ENCODE measurements at places on chromosomes 6 and 20.
A peak's percentile ranks its signal among the peaks of the same experiment; 100 is the strongest.

- peaks cover 49% of the 10 kb centered on the region for H3K4me1 ChIP-seq
- H3K36me3 ChIP-seq, result no peaks in the 10 kb centered on the region
- no peaks in the 10 kb centered on the region for H3K27me3 ChIP-seq
- peak overlapping the region; percentile 85 for H3K27ac ChIP-seq
Measured at GRCh38 chr6:22448291-22448711, 121.1 kb upstream of the HDGFL1 start.

- H3K27me3 ChIP-seq, result no peaks in the 10 kb centered on the region
- peak; percentile 79 for DNase-seq
- no peak overlapping the region for H3K27ac ChIP-seq
- peaks cover 4% of the 10 kb centered on the region for H3K4me1 ChIP-seq
Measured at GRCh38 chr6:3773678-3774298, 22.3 kb upstream of the PXDC1 start.

- peak overlapping the region; percentile 5 for H3K27ac ChIP-seq
- H3K27me3 ChIP-seq, result no peaks in the 10 kb centered on the region
- no peaks in the 10 kb centered on the region for H3K36me3 ChIP-seq
- peaks cover 18% of the 10 kb centered on the region for H3K4me1 ChIP-seq
- H3K4me3 ChIP-seq, result no peak overlapping the region
Measured at GRCh38 chr6:1903780-1904465, 294.2 kb downstream of the FOXC1 start.

DNA sequence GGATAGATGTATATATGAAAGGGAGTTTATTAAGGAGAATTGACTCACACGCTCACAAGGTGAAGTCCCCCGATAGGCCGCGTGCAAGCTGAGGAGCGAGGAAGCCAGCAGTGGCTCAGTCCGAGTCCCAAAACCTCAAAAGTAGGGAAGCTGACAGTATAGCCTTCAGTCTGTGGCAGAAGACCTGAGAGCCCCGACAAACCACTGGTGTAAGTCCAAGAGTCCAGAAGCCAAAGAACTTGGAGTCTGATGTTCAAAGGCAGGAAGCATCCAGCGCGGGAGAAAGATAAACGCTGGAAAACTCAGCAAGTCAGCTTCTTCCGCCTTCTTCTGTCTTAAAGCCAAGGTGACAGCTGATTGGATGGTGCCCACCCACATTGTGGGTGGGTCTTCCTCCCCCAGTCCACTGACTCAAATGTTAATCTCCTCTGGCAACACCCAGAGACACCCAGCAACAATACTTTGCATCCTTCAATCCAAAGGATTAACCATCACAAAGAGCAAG, 102.6 kb upstream of the GJE1 start:
- H3K4me1 ChIP-seq, result no peaks in the 10 kb centered on the region
- no peak overlapping the region for H3K27ac ChIP-seq
- DNase-seq, result peak; percentile 51

GRCh38 chr20:51399006-51399890, 143.3 kb downstream of the NFATC2 start:
- H3K27ac ChIP-seq, result no peak overlapping the region
- H3K36me3 ChIP-seq, result no peaks in the 10 kb centered on the region
- H3K27me3 ChIP-seq, result no peaks in the 10 kb centered on the region
- no peak for DNase-seq
- H3K4me1 ChIP-seq, result peaks cover 4% of the 10 kb centered on the region

GRCh38 chr20:10111139-10111958, 76.6 kb downstream of the ANKEF1 start:
- no peak overlapping the region for H3K27ac ChIP-seq
- no peak for DNase-seq
- H3K4me1 ChIP-seq, result no peaks in the 10 kb centered on the region
- H3K4me3 ChIP-seq, result no peak overlapping the region

GRCh38 chr20:57509665-57510237, 15.2 kb downstream of the CTCFL start:
- H3K27me3 ChIP-seq, result peaks cover 2% of the 10 kb centered on the region
- H3K4me1 ChIP-seq, result no peaks in the 10 kb centered on the region
- H3K4me3 ChIP-seq, result no peak overlapping the region
- no peaks in the 10 kb centered on the region for H3K36me3 ChIP-seq
- no peak for DNase-seq
- no peak overlapping the region for H3K27ac ChIP-seq

DNA sequence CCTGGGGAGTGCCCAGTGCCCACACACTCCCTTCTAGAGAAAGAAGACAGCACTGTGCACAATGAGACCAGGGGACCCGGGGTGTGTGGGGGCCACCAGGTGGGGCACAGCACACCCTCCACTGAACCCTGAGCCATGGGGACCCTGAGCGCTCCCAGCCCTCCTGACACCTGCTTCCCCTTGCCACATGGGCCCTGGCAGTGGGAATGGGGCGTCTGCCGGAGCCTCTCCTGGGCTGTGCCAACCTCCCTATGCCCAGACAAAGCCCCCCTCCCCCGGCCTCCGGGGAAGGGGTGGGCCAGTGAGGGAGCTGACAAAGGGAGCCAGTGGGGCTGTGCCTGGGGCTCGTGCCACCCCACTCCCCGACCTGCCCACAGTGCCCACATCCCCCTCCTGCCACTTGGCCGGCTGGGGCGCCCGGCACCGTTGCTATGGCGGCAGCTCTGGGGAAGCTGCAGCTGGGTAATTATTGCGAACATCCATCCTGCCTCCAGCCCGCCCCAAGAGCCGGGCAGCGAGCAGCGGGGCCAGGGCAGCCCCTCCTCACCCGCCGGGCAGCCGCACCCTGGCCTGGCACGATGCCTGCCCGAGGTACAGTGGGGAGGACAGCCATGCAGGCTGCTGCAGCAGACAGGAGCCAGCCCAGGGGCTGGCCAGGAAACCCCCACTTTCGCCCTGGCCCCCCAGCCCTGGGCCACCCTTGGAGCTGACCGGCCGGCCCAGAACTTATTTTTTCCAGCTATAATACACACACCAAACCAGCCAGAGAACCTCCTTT, 41.9 kb upstream of the NOL4L start:
- H3K27me3 ChIP-seq, result peaks cover 6% of the 10 kb centered on the region
- H3K36me3 ChIP-seq, result no peaks in the 10 kb centered on the region
- H3K4me1 ChIP-seq, result no peaks in the 10 kb centered on the region
- no peak overlapping the region for H3K4me3 ChIP-seq
- DNase-seq, result no peak
- no peak overlapping the region for H3K27ac ChIP-seq

DNA sequence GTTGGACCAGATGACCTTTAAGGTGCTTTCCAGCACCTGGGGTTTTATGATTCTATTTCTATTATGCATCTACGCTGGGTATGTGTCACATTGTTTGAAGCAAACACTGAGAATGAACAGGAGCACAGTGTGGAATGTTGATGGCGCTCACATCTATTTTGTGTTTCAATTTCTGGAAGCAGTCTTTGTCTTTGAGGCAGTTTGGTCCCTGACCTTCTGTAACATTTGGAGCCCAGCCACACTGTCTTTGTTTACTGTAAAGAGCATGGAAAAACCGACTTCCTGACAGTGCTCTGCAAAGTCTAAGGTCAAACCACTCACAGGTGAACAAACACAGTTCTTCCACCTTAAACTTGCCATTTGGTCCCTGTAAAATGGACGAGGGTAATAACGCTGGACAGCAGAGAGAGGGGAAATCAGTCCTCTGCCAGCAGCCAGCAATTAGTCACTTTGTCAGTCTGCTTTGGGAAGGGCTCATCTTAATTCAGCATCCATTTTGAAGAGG, 155.5 kb downstream of the PRL start:
- H3K27ac ChIP-seq, result peak overlapping the region; percentile 59
- no peaks in the 10 kb centered on the region for H3K27me3 ChIP-seq

- H3K4me3 ChIP-seq, result no peak overlapping the region
- H3K27me3 ChIP-seq, result no peaks in the 10 kb centered on the region
- H3K36me3 ChIP-seq, result no peaks in the 10 kb centered on the region
- no peak overlapping the region for H3K27ac ChIP-seq
Measured at GRCh38 chr6:72720464-72720863, 98.6 kb downstream of the KCNQ5 start.

GRCh38 chr6:31016659-31017299, 6.5 kb downstream of the MUC22 start:
- no peak overlapping the region for H3K4me3 ChIP-seq
- no peaks in the 10 kb centered on the region for H3K4me1 ChIP-seq
- H3K27me3 ChIP-seq, result peaks cover 2% of the 10 kb centered on the region
- no peak for DNase-seq
- H3K36me3 ChIP-seq, result no peaks in the 10 kb centered on the region

DNA sequence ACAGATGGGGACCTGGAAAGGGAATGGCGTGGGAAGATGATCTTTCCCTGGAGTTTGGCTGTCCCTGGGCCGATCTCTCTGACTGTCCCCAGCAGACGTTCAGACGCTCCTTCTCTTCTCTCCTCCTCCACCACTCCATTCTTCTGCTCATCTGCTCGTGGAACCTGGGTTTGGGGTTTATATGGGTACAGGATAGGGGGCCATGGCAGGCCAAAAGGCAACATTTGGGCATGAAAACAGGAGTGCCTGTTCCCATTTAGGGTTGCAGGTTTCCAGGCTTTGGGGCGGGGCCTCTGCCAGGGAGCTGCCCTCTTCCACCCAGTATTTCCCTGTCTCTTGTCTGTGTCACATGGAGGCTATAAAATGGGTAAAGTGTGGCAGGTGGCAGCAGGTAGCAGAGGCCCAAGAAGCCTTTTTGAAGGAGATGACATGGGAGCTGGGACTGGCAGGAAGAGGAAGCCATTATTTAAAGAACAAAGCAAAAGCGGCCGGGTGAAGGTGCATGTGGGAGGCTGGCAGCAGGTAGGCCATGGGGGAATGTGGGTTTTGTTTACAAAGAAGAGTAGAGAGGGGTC, 203.7 kb downstream of the BMP7 start:
- no peak for DNase-seq
- H3K4me1 ChIP-seq, result no peaks in the 10 kb centered on the region

GRCh38 chr6:122872311-122872710, 83.3 kb downstream of the SMPDL3A start:
- DNase-seq, result no peak
- H3K36me3 ChIP-seq, result no peaks in the 10 kb centered on the region
- H3K4me1 ChIP-seq, result no peaks in the 10 kb centered on the region
- no peaks in the 10 kb centered on the region for H3K27me3 ChIP-seq

DNA sequence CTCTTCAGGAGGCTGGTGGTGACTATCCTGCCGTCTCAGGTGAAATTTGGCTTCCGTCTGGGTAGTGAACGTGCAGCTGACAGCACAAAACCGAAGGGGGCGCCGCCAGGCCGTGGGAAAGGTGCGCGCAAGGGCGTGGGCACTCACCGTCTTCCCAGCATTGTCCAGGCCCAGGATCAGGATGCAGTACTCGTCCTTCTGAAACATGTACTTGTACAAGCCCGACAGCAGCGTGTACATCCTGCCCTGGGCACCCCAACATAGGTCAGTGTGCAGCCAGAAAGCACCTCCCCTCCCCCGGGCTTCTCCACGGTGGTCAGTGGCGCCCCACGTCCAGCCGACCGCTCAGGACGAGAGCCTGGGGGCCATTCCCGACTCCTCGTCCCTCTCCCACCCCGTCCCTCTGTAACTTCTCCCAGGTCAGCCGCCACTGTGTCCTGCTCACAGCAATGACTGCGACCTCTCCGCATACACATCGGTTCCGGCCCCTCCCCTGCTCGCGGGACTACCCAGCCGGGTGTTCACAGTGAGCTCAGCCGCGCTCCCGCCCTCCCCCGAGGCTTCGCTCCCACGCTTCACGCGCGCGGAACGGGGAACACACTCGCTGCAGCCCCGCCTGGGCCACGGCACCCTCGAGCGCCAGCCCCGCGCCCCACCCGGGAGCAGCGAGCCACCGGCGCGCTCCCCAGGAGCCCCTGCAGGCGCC, 771 bp downstream of the ARFRP1 start:
- H3K27ac ChIP-seq, result peak overlapping the region; percentile 29
- H3K4me1 ChIP-seq, result peaks cover 14% of the 10 kb centered on the region
- DNase-seq, result peak; percentile 39
- no peaks in the 10 kb centered on the region for H3K27me3 ChIP-seq

- no peaks in the 10 kb centered on the region for H3K36me3 ChIP-seq
- no peak overlapping the region for H3K27ac ChIP-seq
- no peaks in the 10 kb centered on the region for H3K27me3 ChIP-seq
- no peak for DNase-seq
- no peak overlapping the region for H3K4me3 ChIP-seq
Measured at GRCh38 chr6:52877168-52877567, 32.3 kb downstream of the GSTA3 start.

GRCh38 chr6:81049425-81050042, 702.9 kb downstream of the TENT5A start:
- H3K36me3 ChIP-seq, result no peaks in the 10 kb centered on the region
- no peak overlapping the region for H3K4me3 ChIP-seq
- DNase-seq, result no peak
- no peaks in the 10 kb centered on the region for H3K4me1 ChIP-seq
- no peaks in the 10 kb centered on the region for H3K27me3 ChIP-seq

- no peaks in the 10 kb centered on the region for H3K4me1 ChIP-seq
- no peak overlapping the region for H3K27ac ChIP-seq
- no peaks in the 10 kb centered on the region for H3K36me3 ChIP-seq
Measured at GRCh38 chr6:4413073-4413472, 277.7 kb upstream of the ECI2 start.

DNA sequence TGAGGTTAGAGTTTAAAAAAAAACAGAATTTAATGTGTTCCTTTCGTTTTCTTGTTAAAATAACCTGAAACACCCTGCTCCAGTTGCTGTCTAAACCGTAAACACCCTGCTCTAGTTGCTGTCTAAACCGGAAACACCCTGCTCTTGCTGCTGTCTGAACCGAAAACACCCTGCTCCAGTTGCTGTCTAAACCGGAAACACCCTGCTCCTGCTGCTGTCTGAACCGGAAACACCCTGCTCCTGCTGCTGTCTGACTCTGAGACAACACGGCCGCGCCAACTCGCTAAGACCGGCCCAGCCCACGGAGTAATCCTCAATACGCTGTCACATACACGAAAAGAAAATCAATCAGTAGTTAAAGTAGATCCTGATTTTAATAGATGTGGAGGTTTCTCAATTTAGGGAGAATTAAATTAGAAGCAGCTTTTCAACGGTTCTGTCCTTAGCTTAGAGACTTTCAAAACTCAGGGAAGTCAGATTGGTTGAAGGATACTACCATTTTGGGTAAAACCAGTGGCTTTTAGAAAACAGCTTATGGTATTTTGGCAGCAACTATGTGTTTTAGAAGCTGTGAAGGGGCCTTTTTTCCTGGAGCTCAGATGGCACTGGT, 98.3 kb downstream of the RAMACL start:
- H3K27me3 ChIP-seq, result no peaks in the 10 kb centered on the region
- peak; percentile 99 for DNase-seq
- H3K27ac ChIP-seq, result peak overlapping the region; percentile 92
- peaks cover 49% of the 10 kb centered on the region for H3K4me1 ChIP-seq

DNA sequence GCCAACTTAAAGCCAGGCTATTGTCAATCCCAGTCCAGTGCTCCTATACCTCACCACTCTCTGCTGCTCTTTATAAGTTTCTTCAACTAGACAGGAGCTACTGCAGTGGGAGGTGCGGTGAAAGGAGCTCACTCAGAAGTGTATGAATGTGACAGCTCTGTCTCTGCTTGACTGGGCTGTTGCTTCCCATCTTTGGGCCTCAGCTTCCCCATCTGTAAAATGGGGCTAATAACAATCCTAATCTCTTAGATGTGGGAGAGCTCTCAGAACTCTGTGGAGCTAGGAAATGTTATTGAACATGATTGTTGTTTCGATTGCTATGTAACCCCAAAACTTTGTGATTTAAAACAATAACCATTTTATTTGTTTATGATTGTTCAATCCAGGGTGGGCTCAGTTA, 8.4 kb upstream of the RALY start:
- no peak overlapping the region for H3K4me3 ChIP-seq
- peaks cover 6% of the 10 kb centered on the region for H3K27me3 ChIP-seq
- no peak overlapping the region for H3K27ac ChIP-seq
- DNase-seq, result no peak
- H3K4me1 ChIP-seq, result no peaks in the 10 kb centered on the region
- H3K36me3 ChIP-seq, result no peaks in the 10 kb centered on the region
